GM12878 (cell line): ENCODE measurements at places on chromosomes 3 and 15. TPM values are rescaled to one million over a fixed set of nuclear protein-coding genes. Genes with fewer than 3 reads are reported as not detected.
A peak's percentile ranks its signal among the peaks of the same experiment; 100 is the strongest.

DNA sequence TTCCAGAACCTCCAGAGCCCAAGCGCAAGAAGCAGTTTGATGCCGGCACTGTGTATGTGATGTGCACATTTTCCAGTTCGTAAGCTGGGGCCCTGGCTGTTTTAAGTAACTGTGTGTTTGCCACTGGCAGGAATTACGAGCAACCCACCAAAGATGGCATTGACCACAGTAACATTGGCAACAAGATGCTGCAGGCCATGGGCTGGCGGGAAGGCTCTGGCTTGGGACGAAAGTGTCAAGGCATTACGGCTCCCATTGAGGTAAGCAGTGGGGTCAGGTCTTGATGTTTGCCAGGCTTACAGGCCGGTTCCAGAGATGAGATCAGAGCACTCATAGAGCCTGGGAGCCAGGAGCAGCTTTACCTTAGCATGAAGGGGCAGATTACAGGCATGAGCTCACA, 28.4 kb downstream of the RBM5 start:
- no peak overlapping the region for H3K27ac ChIP-seq
- no peaks in the 10 kb centered on the region for H3K27me3 ChIP-seq
- H3K4me1 ChIP-seq, result no peaks in the 10 kb centered on the region; the same call in 1 of the 2 replicates
- no peak for DNase-seq
- no peak overlapping the region for H3K4me3 ChIP-seq
- peaks cover 46% of the 10 kb centered on the region for H3K36me3 ChIP-seq

- H3K4me3 ChIP-seq, result no peak overlapping the region
- no peaks in the 10 kb centered on the region for H3K27me3 ChIP-seq
- H3K4me1 ChIP-seq, result no peaks in the 10 kb centered on the region
- DNase-seq, result no peak
- no peak overlapping the region for H3K27ac ChIP-seq
Measured at GRCh38 chr3:54830658-54831057, 97.2 kb downstream of the LRTM1 start.

DNA sequence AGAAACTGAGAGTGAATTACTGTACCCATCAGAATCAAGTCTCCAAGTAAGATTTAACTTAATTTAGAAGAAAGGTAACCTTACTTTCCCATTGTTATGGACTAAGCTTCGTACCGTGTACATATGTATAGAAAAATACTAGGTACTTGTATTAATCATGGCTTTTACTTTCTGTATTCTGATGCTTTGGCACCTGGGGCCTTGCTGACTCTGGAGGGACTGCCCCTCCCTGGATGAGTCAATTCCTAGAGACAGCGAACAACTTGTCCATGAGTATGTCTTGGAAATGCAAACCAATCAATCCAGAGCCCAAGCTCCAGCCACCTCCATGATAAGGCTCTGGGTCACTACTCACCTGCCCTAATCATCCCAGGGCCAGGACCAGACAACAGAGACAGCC, 50.0 kb upstream of the DGKG start:
- H3K27ac ChIP-seq, result no peak overlapping the region

- no peak for DNase-seq
- H3K36me3 ChIP-seq, result peaks cover 3% of the 10 kb centered on the region; the same call in 1 of the 2 replicates
- H3K4me1 ChIP-seq, result peaks cover 17% of the 10 kb centered on the region
- no peaks in the 10 kb centered on the region for H3K27me3 ChIP-seq
Measured at GRCh38 chr3:37997342-37997741, 6.8 kb downstream of the VILL start.

GRCh38 chr15:76114561-76114960, 54.8 kb downstream of the TMEM266 start:
- no peak overlapping the region for H3K27ac ChIP-seq
- H3K4me3 ChIP-seq, result no peak overlapping the region
- no peaks in the 10 kb centered on the region for H3K36me3 ChIP-seq
- no peaks in the 10 kb centered on the region for H3K4me1 ChIP-seq
- H3K27me3 ChIP-seq, result no peaks in the 10 kb centered on the region

DNA sequence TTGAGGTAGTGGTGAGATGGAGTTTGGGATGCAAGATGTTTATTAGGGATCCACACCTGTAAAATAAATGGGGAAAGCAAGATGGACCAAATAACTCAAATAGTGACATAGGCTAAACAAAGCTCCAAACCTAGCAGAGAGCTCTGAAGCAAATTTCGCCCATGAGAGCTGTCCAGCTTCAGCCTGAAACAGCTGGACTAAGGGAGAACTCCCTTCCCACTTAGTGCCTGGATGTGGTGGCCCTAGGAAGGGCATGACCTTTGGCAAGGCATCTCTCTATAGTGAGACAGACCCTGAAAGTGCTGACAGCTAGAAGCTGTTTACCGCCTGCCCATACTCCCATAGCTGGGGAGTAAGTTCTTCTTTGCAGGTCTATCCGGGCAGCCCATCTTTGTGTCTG, 48.1 kb downstream of the COL6A5 start:
- H3K27ac ChIP-seq, result no peak overlapping the region
- no peak for DNase-seq
- no peaks in the 10 kb centered on the region for H3K4me1 ChIP-seq
- no peaks in the 10 kb centered on the region for H3K36me3 ChIP-seq
- no peaks in the 10 kb centered on the region for H3K27me3 ChIP-seq

GRCh38 chr3:72346526-72346926, 501.7 kb downstream of the SHQ1 start:
- no peak overlapping the region for H3K4me3 ChIP-seq
- H3K27me3 ChIP-seq, result no peaks in the 10 kb centered on the region
- H3K27ac ChIP-seq, result no peak overlapping the region
- no peak for DNase-seq
- peaks cover 11% of the 10 kb centered on the region for H3K4me1 ChIP-seq
- H3K36me3 ChIP-seq, result no peaks in the 10 kb centered on the region

GRCh38 chr15:70090436-70091296, 7.1 kb downstream of the TLE3 start:
- peaks cover 15% of the 10 kb centered on the region for H3K4me1 ChIP-seq
- H3K27me3 ChIP-seq, result no peaks in the 10 kb centered on the region
- no peak overlapping the region for H3K27ac ChIP-seq
- H3K4me3 ChIP-seq, result no peak overlapping the region
- H3K36me3 ChIP-seq, result peaks cover 26% of the 10 kb centered on the region
- DNase-seq, result no peak

DNA sequence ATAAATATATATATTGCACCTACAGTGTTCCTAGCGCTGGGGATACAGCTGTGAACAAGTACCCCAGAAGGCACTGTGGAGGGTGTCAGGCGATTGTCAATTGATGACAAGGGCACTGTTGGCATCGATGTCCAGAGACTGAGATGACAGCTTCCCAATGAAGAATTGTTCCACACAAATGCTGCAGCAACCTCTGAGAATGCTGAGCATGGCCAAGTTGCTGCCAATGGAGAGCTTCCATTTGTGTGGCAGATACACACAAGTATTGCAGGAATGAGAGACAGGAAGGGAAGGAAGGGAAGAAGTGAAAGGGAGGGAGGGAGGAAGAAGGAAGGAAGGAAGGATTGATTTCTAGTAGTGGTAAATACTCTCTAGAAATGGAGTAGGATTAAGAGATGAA, 21.9 kb downstream of the LRTM1 start:
- no peaks in the 10 kb centered on the region for H3K4me1 ChIP-seq
- no peaks in the 10 kb centered on the region for H3K27me3 ChIP-seq
- no peak overlapping the region for H3K27ac ChIP-seq
- no peak overlapping the region for H3K4me3 ChIP-seq
- no peak for DNase-seq

DNA sequence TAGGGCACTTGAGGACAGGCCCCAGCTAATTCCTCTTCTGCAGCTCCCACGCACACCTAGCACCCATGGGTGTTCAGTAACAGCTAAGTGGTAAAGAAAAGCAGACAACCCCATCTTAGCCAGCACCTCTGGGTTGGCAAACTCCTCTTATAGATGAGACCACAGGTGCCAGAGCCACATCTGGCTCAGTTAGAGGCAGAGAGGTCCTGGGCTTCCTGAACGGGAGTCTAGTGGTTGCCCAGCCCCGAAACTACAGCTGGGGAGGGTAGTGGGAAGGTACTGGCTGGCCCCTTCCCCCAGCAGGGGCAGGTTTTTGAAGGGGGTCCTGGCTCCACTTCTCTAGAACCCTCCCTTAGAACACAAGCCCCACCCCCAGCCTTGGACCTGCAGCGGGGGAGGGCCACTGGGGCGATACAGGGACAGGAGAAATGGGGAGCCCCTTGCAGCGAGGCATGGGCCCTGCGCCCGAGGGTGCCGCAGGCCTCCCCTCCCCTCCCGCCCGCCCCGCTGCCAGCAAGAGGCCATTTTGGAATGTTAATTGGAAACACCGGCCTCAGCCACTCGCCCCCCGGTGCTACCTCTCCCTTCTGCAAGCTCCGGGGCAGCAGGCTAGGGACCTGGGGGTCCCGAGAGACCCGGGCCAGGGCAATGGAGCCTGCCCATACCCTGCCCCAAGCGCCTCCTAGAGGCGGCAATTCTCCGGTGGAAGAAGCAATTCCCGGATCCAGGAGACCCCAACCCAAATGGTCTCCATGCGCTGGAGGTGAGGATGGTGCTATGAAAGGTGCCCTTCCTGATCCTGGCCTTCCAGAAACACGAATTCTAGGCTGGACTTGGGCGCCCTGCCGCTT, 1.5 kb downstream of the DUSP7 start:
- peaks cover 14% of the 10 kb centered on the region for H3K36me3 ChIP-seq
- no peaks in the 10 kb centered on the region for H3K27me3 ChIP-seq
- H3K27ac ChIP-seq, result peak overlapping the region; percentile 66
- peak overlapping the region; percentile 100 for H3K4me3 ChIP-seq

DNA sequence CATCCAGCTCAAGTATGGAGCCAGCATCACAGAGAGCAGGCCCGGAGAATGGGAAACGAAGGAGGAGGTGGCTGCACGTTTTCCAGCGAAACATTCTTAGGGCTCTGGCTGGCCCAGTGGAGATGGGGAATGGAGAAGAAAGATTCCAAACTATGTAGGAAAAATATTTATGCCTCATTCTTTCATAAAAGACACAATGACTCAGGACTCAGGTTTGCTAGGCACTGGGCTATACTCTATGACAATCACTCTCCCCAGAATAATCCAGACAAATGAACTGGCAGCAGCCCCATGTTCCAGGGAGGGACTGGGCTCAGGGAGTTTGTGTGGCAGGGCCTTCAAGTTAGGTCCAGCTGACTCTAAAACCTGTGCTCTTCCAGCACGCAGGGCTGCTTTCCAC, 110.8 kb upstream of the RAD18 start:
- H3K4me3 ChIP-seq, result no peak overlapping the region
- H3K4me1 ChIP-seq, result no peaks in the 10 kb centered on the region

DNA sequence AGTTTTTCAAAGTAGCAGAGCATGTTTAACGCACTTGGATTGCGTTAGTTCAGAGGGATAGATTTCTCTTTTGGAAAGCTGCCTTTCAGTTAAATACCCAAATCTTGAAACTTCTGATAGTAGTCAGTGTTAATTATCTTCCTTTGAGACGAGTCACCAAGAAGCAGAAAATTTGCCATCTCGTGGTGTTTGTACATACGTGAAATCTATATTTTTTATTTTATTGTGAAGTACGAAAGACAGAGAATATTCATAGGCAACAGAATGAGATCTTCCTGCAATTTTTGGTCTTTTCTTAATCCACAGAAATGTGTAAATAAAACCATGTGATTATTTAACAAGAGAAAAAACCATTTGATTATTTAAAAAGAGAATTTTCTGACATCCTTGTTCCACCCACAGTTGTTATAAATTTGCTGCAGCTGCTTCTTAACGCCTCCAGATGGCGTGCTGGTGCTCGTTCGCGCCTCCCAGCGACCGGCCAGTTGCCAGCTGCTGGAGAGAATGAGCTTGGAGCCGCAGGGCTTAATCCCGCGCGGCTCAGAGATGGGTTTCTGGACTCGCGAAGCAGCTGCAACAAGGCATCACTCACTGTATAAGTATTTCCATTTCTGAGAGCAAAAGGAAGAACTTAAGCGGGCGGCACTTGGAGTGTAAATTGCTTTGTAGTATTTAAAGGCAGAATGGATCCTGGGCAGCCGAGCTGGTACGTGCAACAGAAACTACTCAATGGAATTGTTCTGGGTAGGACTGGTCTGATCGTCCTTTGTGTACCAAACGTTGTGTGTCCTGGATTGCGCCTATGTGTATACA, 10.5 kb upstream of the SLITRK3 start:
- no peaks in the 10 kb centered on the region for H3K4me1 ChIP-seq
- H3K27ac ChIP-seq, result no peak overlapping the region
- DNase-seq, result no peak
- H3K36me3 ChIP-seq, result no peaks in the 10 kb centered on the region
- H3K4me3 ChIP-seq, result no peak overlapping the region

DNA sequence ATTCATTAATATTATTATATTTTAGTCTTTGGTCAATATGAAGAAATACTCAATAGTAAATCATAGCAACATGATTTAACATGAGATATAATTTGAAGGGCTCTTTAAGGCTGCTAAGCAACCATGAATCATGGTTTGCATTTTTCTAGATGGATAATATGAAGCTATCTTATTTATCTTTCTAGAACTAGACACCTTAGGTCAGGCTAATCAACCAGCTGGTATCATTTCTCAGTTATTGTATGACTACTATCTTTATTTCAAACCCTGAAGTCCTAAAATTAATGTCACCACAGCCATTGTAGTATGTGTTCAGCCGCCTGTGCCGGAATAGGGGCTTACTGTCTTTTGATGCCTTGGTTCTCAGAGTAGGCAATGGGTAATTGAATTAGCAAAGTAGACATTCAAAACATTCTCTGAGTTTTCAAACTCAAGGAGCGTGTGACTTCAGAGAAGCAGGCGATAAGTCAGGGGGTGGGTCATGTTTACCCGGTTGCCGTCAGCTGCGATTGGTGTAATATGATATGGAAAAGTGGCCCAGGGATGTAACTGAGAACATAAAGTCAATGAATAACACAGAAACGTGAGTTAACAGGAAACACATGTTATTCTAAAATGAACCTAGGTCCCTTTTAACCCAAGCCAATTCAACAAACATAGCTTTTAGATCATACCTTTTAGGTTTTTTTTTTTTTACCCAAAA, 93.4 kb upstream of the CTDSPL start:
- no peaks in the 10 kb centered on the region for H3K4me1 ChIP-seq
- DNase-seq, result no peak
- H3K27me3 ChIP-seq, result no peaks in the 10 kb centered on the region
- H3K36me3 ChIP-seq, result no peaks in the 10 kb centered on the region
- no peak overlapping the region for H3K4me3 ChIP-seq

- no peak for DNase-seq
- H3K27ac ChIP-seq, result no peak overlapping the region
- H3K4me3 ChIP-seq, result no peak overlapping the region
- H3K4me1 ChIP-seq, result no peaks in the 10 kb centered on the region
Measured at GRCh38 chr15:35120173-35120572, 35.1 kb upstream of the NANOGP8 start.

Gene SLCO2A1
- not detected in 2 replicates for polyA plus RNA-seq

Gene CFAP20DC
- 1.9 and 3.4 TPM in 2 replicates for polyA plus RNA-seq

Gene HPS3
- 22.9 and 26.5 TPM in 2 replicates for polyA plus RNA-seq

Gene PLCH1
- 0.13 TPM in 1 of 2 replicates, not detected in the other for polyA plus RNA-seq

Gene TYRO3
- not detected in 2 replicates for polyA plus RNA-seq

Gene ZNF106
- polyA plus RNA-seq, result 35.3 and 36.9 TPM in 2 replicates

Gene LDHAL6B
- polyA plus RNA-seq, result 0.20 and 0.66 TPM in 2 replicates

Gene AMIGO3
- polyA plus RNA-seq, result 0.44 and 0.64 TPM in 2 replicates

Gene SLC28A1
- polyA plus RNA-seq, result not detected in 2 replicates

Gene CCDC33
- polyA plus RNA-seq, result 4.4 and 4.7 TPM in 2 replicates

Gene PDZRN3
- 0.37 TPM in 1 of 2 replicates, not detected in the other for polyA plus RNA-seq

Gene TTC14
- 24.1 and 26.2 TPM in 2 replicates for polyA plus RNA-seq

Gene CHRD
- polyA plus RNA-seq, result not detected in 2 replicates

Gene GOLGA8Q
- not detected in 2 replicates for polyA plus RNA-seq
